ENCODE measurements at places on chromosomes 4 and X.

DNA sequence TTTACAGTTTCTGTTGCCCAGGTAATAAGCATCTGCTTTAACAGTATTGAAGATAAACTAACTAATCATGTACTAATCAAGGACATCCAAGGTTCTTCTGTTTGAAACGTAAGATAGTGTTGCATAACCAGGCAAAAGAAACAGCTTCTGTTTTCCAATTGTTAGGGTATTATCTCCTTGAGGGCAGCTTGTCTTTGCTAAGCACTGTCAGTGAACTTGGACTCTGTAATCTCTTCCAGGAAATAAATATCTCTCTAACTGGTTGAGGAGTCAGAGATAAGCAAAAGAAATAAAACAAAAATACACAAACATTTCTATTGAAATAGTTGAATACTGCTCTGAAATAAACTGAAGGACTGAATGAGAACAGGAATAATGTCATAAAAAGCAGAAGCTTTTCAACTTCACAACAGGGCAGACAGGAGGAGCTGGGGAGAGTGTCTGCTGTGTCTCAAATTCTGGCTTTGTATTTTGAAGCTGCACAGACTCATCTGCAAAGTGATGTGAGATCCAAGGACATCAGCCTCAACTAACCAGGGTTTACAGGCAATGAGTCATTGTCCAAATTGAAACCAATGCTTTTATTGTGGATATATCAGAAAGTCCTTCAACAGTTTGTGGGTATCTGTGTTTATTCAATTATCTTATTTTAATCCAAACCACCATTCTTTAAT is 1253.0 kb upstream of the PCDH7 start:
- no peak for DNase-seq

DNA sequence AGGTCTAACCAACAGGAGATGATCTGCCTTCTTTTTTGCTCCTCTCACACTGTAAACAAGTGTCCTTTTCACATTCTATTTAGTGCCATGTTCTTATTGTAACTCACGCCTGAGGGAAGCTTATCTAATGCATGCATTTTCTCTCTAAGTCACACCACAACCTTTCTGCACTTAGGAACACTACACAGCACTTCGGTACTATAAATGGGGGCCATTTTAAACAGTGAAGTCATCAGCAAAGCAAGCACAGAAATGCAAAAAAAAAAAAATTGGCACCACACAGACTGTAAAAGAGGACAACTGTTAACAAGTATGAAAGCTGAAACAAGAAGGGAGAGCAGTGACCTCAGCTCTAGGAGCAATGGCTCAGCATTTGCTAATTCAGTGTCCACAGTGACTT is 45.2 kb downstream of the PRSS12 start:
- no peak for DNase-seq

DNA sequence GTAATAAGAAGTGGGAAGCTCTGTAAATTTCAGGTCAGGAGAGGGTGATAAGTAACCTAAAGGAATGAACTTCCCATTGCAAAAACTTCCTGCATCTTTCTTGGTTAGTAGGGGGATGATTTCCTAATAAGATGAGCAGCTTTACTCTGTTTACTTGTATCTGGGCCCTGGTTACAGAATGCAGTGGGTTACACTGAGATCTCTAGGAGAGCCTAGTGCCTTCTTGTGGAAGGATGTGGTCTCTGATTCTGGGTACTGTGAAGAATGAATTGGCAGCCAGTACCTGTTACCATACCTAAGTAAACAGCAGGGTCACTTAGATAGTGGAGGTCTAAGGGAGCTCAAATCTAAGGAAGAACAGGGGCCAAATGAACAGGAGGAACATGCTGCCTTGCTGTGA is 320.6 kb downstream of the ARHGAP10 start:
- no peak for DNase-seq

DNA sequence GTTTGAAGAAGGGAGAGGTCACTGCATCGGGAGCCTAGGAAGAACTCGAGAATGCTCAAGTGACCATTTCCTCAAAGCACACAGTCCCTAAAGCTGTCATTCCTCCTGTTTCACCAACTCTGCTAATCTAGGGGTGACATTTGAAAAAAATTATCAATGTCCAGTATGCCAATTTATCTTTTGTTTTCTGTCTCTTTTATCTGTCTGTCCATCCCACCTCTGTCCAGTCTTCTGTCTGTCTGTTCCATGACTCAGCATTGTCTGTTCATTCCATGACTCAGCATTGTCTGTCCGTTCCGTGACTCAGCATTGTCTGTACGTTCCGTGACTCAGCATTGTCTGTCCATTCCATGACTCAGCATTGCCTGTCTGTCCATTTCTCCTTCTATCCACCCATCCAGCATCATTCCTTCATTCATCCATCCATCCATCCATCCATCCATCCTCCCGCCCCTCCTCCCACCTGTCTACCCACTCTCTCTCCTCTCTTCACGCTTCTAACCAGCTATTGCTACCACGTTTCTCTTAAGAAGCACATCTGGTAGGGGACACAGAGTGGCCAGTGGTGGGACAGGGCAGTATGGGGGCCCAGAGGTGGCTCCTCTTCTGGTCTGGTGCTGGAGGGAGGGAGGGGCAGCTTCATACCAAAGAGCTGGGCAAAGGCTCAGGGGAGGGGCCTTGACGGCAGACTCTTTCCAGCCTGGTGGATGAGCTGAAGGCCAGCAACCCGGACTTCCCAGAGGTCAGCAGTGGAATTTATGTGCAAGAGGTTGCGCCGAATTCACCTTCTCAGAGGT is 34.1 kb downstream of the HTRA3 start:
- no peak for DNase-seq

DNA sequence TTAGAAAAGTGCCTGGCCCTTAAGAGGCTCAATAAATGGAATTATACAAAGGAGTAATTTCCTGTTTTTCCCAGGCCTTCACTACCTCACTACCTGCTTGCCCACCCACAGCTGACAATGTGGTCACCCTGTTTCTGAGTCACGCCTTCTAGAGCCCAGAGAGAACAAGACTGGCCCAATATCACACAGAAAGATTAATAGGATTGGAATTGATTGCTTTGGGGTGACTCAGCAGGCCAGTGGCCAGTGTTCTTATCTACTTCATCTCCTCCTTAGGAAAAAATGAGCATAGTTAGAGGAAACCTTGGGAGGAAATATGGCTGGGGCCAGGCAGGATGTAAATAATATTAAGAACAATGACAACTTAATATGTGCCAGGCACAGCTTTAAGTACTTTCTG is 4.5 kb upstream of the FGF16 start:
- DNase-seq: no peak

DNA sequence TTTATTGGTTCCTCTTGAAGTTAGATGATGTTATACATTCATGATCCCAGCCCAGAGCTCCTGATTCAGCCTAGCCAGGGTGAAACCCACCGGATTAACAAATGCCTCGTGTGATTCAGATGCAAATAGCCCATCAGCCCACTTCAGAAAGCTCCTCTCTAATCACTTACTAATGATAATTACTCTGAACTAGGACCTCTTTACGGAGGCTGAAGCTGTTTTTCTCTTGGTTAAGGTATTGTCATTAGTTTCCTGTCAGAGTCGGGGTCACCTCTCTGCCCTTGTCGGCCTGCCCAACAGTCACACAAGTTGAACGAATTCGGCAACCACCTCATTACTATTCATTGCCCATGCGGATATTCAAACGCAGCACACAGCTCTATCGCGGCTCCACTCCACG is 36.6 kb downstream of the ZFP42 start:
- peak; percentile 83 for DNase-seq

- DNase-seq: no peak
Observed at GRCh38 chr4:187478292-187479140, 517.1 kb upstream of the ZFP42 start.

DNA sequence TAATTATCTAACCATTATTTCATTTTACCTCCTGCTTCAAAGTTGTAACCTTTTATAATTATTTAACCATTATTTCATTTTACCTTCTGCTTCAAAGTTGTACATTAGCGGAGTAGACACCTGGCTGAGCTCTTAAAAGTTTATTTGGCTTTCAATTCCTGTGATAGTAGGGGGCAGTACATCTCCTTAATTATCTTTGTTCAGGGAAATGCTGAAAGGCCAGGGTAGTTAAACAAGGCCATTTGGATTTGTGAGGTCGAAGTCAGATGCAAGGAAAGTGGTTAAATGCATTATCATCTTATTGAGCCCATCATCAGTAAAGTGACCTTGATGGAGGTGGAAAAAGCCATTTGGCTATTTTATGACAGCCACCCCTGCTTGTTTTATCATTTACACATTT is 210.6 kb downstream of the TENM3 start:
- peak; percentile 22 for DNase-seq

- DNase-seq: no peak
Observed at GRCh38 chr4:57231781-57232180, 121.6 kb upstream of the IGFBP7 start.

DNA sequence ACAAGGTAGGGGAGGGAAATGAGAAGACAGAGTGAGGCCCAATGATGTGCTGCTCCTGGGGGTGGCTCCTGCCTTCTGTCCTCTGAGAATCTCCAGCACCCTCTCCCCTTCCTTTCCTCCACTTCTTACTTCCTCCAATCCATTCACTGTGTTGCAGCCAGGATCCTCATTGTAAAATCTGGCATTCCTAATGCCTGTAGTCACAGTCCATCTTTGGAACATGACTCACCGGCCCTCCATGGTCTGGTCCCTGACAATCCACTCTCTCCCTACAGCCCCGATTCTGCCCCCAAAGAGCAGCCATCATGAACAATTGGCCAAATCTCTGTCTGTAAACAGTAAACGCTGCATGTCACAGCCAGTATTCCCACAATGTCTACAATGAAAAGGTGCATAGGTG is 72.9 kb downstream of the CLNK start:
- DNase-seq: no peak

- peak; percentile 62 for DNase-seq
Observed at GRCh38 chr4:41751449-41752061, 3.0 kb upstream of the PHOX2B start.

DNA sequence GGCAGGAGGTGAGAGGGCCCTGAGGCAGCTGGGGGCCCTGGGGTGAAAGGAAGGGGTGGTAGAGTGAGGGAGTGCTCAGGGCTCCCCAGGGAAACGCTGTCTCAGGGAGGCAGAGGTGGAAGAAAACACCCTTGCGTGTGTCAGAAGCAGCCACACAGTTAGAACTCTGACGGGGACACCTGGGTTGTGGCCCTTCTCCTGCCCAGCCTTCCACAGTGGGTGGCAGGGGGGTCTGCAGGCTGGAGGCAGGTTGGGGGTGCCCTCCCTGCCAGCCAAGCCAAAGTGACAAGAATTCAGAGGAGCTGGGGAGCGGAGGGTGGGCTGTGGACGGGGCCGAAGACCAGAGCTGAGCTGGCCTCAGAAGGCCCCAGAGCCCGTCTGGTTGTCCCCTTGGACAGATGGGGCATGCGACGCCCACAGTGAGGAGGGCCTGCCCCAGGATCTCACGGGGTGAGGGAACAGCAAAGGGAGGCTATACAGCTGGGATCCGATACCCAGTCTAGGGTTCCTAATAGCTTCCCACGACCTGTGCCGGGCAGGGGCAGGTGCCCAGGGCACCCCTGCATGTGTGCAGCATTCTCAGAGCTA is 105.2 kb upstream of the ADRA2C start:
- no peak for DNase-seq

- no peak for DNase-seq
Observed at GRCh38 chrX:101385795-101386541, at the start of gene BTK. TSS of gene BTK (minus strand) at chrX:101386191. CDS start at chrX:101375284, 10,907 bp downstream.

GRCh38 chrX:23066588-23067281 is 67.0 kb downstream of the DDX53 start:
- no peak for DNase-seq

- DNase-seq: no peak
Observed at GRCh38 chr4:44806071-44806470, 79.7 kb upstream of the GNPDA2 start.

- peak; percentile 93 for DNase-seq
Observed at GRCh38 chr4:113292371-113293042, 243.1 kb downstream of the ANK2 start.

GRCh38 chrX:118666521-118666920 is 60.9 kb upstream of the IL13RA1 start:
- DNase-seq: no peak

GRCh38 chr4:74267998-74268606 is 40.2 kb upstream of the EPGN start:
- no peak for DNase-seq

DNA sequence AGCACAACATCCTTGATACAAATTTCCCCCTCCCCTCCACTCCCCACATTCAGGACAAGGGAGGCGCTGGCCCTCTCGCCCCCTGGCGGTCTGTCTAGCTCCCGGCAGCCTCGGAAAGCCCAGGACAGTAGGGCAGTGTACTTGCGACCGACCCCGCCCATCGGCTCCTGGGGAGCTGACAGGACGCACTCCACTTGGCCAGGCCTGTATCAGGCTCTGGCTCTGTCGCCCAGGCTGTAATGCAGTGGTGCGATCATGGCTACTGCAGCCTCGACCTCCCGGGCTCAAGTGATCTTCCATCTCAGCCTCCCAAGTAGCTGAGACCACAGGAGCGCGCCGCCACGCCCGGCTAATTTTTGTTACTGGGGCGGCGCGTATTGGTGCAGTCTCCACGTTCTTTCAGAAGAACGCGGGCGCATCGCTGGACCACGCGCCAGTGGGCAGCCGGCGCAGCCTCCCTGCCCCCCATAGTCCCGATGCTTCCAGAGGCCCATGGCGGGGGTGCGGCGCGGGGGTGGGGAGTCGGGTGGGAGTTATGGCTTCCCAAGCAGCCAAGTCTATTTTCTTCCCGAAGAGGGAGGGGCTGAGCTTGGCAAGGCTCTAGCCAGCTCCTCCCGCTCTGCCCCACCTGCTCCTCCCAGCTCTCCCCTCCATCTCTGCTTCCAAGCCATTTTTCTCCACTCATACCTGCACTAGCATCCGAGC is 7.8 kb upstream of the AKAP14 start:
- DNase-seq: peak; percentile 89
